Neural crest cell (in vitro differentiated cells): ENCODE measurements at places on chromosomes 7 and 10.

GRCh38 chr10:85610381-85611092, 756.1 kb downstream of the GRID1 start:
- no peak for DNase-seq

DNA sequence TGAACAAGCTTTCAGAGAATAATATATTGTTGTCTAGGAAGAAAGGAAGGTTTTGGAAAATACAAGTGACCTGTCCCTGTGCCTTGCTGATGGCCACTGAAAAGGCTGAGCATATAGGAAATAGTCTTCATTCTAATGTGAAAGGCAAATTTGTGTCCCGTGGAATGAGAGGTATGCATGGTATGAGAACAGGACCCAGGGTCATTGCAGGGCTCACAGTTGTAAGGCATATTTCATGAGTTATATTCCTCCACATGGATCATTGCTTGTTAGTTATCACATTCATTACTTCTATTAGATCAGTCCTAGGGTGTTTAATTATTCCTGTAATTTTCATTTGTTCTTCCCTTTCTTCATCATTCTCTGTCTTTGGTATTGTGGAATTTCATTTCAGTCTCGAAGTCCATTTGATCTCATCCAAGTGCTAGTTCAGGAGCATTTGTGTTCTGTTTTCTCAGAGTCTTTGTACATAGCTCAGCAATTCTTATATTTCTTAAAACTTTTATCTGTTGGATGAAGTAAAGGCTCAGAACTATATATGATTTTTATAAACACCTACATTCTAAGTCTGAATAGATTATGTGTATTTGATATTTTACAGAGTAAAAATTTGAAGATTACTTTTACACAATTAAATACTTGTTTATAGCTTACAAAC, 39.4 kb upstream of the ARHGAP21 start:
- no peak for DNase-seq

DNA sequence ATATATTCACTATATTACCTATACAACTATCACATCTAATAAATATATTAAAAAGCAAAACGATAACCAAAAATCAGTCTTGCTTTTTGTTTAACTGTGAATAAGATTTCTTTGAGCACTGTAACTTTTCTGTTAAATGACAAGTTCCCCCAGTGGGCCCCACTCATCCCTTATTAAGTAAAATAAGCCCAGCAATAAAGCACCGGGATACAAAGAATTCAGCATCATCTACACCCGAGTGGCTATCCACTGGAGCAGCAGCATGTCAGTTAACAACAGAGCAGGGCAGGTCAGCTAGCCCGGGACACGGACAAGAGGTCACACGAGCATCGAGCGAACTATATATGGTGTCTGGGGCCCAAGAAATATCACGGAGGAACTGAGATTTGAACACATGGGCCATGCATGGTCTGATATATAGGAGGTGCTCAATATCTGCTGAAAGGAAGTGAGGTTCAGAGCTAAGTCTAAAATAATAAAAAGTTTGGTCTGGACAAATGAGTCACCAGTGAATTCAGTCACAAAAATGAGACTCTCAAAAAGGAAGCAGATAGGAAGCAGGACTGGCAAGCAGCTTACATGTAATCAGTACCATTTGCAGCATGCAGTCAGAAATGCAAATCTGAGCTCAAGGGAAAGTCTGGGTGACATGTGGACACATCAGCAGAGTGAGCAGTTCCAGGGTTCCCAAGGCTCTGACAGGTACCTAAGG, 4.1 kb downstream of the ERCC6 start:
- DNase-seq = no peak

GRCh38 chr10:100628061-100628460, 92.3 kb downstream of the HIF1AN start:
- no peak for DNase-seq

DNA sequence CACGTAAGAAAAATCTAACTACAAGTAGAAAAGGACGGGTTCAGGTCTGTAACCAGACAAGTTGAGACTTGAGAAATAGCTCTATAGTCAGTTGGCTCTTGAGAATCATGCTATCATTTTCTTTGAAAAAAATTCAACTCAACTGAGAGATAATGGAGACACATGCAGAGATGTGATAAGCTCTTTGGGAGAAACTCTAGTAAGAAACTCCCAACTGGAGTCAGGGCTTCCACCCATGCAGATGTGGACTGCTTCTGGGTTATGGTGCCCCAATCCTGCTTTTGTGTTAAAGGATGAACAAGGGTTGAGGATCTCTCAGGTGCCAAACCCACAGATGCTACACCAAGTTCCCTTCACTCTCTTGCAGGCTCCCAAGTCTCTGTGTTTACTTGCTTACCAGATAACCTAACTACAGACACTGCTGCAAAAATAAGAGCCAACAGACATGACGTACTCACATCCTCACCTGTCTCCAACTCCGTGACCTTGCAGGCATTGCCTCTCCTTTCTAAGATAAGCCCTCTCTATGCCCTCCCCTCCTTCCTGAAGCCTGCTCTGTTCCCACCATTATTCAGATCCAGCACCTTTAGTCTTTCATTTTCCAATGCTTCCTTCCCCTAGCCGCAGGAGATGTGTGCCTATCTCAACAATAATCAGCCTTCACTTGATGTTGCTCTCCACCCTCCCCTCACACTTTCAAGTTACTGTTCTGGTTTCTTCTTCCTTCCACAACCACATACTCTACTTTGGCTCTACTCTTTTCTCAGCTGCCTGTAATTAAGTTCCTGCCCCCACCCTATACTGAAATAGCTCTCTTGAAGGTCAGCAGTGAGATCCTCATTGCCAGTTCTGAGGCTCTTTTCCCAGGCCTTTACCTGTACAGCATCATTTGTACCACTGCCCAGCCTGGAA, 130.0 kb downstream of the ICA1 start:
- no peak for DNase-seq
